ENCODE measurements at places on chromosomes 6 and 20.
A peak's percentile ranks its signal among the peaks of the same experiment; 100 is the strongest.

DNA sequence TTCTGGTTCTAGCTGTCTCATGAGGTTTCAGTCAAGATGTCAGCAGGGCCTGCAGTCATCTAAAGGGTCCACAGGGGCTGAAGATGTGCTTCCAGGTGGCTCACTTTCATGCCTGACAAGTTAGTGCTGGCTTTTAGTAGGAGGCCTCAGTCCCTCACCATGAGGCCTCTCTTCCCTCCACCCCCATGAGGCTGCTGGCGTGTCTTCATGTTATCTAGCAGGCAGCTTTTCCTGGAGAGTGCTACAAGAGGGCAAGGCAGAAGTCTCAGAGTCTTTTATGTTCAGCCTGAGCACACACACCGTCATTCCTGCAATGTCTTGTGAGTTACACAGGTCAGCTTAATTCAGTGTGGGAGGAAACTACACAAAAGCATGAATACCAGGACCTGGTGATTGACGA is 769.9 kb downstream of the HDGFL1 start:
- no peak for DNase-seq

GRCh38 chr6:169965239-169965638 is 213.8 kb downstream of the ERMARD start:
- DNase-seq: no peak

DNA sequence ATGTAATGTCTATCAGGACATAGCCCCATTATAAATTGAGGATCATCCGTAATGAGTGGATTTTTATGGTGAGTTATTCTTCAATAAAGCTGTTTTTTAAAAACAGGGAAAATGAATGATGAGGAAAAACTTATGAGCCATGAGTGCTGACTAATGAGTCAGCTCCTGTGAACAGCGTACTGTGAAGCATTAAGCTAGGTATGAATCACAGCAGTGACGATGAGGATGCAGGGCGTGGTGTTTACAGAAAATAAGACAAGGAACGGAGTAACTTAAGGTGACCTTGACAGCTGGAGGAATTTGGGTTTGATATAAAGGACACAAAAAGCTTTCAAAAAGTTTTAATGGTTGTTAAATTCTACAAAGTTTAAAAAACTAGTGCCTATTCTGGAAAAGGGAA is 96.3 kb downstream of the FOXF2 start:
- DNase-seq: no peak

DNA sequence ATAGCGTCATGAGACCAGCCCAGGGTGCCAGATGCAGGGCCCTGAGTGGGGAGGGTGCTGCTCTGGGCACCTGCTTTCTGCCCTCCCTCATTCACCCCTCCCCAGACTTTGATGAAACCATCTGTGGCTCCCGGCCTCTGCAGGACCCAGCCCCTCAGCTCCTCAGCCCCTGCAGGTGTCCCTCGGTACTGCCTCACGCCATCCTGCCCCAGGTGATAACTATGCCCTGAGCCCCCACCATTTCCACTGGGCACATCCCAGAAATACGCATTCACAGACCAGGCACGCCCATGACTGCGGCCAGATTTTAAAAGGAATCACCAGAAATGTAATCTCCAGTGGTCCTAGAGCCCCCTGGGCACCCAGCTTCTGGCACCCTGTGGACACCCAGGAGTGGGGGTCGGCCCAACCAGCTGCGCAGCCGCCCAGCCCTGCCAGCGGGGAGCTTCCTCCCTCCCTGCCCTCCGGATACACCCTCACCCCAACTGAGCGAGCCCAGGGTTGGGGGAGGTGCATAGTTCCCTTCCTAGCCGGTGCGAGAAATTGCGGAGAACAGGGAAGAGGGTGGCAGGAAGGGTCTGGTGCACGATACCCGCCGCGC is 615 bp upstream of the NTSR1 start:
- DNase-seq: no peak

DNA sequence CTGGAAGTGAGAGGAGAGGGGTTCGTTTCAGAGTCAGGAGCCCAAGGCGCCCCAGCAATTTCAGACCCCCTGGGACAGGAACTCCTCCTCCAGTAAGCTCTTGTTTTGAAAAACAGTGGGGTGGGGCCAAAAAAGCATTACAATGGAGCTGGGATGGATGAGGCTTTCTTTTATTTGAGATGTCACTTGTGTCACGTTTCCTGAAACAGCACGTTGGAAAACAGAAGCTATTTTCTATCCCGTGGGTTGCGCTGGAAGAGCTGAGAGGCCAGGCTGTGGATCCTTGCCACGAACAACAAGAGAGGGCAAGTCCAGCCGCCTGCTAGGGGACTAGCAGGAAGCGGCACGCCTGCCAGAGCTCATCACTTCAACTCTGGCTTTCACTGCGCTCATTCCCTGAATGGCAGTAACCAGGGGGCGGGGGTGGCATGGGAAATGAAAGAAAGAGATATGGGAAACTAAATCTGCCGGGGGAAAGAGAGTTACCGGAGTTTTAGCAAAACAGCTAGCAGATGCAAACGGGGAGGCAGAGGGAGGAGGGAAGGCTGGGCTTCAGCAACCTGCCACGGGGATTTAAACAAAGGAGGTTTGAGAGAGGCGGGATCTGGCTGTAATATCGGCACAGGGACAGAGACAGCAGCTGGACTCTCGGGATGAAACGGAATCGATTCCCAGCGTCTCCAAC is 34.6 kb downstream of the GCNT2 start:
- DNase-seq: peak; percentile 92

DNA sequence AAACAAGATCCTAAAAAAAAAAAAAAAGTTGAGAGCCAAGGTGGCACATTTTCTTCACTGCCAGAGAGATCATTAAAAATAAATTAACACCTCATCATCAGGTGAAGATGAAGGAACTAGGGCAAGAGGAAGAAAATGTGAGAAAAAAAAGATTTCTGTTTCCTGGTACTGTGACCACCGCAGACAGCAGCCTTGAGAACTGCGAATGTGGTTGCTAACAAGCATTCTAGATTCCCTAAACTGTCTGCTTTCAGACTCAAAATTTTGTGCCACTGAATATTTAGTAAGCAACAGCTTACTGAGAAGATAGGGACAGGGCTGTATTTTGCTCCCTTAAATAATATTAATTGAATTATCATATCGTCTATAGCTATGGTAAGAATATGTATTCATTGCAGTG is 24.1 kb upstream of the MBOAT1 start:
- no peak for DNase-seq

Measured in NCI-H2227 treated with DMSO at 0.1 percent for 48 hours (cell line).